Mammary epithelial cell (primary cell): ENCODE measurements at places on chromosomes 13 and 19. TPM values are rescaled to one million over a fixed set of nuclear protein-coding genes. Genes with fewer than 3 reads are reported as not detected.

CDC37 gene
- total RNA-seq, result 114 TPM

DNA sequence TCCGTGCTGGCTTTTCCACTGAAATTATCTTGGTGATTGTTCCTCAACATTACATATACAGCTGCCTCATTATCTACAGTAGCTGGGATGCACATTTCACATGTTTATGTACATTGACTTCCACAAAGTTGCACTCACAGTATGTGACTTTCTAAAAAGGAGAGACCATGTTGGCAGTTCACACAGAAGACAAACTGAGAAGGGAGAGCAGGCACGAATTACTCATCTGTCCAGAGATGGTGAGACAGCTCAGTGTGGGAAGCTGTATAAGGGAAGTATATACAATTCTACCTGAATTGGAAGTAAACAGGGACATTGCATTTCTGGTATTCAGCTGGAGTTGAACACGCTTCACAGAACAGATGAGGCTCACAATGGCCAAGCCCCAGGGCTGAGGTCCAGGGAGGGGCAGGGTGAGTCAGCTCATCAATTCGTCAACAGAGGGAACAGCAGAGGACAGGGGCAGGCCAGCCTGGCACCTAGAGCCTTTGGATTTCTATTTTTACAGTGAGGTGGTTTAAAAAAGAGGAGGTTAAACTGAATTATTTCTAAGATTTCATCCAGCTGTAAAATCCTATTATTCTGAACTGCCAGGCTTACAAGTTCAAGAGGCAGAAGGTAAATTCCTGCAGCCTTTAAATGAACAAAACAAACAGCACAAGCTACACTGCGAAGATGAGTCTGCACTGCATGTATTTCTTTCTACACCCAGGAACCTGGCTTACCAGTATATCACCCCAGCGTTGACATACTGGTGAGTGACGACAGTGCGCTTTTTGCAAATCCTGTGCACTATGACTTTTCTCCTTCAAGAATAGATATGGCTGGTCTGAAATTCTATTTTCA lies 9.8 kb downstream of the PARP4 start:
- DNase-seq, result peak; percentile 86

IGFL1 gene
- 0.67 TPM for total RNA-seq

MATK gene
- total RNA-seq, result not detected in 2 replicates

GRCh38 chr13:24223341-24224231 lies 63.1 kb downstream of the SPATA13 start:
- DNase-seq, result no peak

- DNase-seq, result no peak
Measured at GRCh38 chr19:14502334-14503092, 6.6 kb upstream of the GIPC1 start.

GRCh38 chr13:27354379-27354778 lies 70.0 kb upstream of the GTF3A start:
- no peak for DNase-seq

DNA sequence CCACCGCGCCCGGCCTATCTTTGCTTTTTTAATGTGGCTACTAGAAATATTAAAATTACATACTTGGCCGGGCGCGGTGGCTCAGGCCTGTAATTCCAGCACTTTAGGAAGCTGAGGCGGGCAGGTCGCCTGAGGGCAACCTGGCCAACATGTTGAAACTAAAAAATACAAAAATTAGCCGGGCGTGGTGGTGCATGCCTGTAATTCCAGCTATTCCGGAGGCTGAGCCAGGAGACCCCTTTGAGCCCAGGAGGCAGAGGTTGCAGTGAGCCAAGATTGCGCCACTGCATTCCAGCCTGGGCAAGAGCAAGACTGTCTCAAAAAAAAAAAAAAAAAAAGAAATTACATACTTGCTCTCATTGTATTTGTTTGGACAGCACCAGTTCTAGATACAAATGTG lies 34.8 kb upstream of the DPRX start:
- DNase-seq, result peak; percentile 63

DNA sequence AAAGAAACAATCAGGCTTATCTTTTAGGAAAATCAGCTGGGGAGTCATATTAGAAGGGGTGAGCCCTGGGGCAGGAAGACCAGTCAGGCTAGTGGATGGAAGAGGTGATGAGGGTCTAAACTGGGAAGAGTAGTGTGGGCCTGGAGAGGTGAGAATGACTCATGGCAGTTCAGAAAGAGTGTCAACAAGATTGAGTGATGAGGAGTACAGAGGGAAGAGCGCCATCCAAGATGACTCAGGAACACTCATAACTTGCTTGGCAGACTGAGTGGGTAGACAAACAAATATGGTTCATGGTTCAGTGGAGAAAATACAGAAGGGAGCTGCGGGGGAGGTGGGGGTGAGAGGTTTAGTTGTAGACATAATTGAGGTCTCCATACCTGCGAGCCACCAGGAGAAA lies 17.3 kb upstream of the CLDN10 start:
- DNase-seq, result peak; percentile 94

FBXL12 gene
- 16.3 TPM for total RNA-seq

- peak; percentile 0 for DNase-seq
Measured at GRCh38 chr13:86960876-86961275, 710.3 kb upstream of the SLITRK5 start.

RASL11A gene
- 2.2 TPM for total RNA-seq

GRCh38 chr13:30006246-30006645 lies 155.8 kb upstream of the UBL3 start:
- no peak for DNase-seq

KLK15 gene
- total RNA-seq, result not detected

ANKLE1 gene
- 0.37 and 0.47 TPM in 2 replicates for total RNA-seq

DNA sequence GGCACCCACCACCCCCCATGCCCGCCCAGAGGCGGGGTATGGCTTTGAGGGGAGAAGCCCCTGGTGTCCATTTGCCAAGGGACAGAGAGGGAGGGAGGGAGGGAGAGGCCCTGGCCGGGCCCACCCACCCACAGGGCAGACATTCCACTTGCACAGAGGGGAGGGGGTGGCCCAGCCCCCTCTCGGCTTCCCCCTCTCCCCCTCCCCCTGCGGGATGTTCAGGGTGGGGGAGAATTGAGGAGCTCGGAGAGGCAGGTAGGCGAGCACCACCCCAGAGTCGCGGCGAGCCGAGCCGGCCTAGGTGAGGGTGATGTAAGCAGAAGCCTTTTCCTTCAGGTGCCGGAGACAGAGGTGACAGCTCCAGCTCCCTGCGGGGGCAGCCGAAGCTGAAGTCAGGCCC lies 12.3 kb downstream of the DPF1 start:
- no peak for DNase-seq

DNA sequence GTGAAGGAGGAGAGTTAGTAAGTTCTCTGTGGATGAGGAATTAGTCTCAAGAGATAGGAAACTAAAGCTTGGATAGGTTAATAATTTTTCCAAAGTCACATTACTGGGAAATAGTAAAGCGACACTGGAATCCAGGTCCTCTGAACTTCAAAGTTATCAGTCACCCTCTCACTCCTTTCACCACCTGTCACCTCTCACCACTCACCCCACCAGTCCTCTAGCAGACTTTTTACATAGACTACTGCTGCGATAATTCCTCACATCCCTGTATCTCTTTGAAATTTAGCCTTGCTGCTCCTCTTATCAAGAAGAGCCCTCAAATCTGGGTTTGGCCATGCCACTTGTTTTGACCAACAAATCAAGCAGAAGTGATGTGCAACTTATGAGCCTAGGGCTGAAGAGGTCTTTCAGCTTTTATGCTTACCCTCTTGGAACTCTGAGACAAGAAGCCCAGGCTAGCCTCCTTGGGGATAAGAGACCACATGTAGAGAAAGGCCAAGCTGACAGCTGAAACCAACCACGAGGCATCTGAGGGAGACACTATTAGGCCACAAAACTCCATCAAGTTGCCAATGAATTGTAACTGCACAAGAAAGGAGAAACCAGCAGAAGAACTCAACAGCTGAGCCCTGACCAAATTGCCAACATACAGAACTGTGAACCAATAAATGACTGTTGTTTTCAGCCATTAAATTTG lies 41.2 kb downstream of the STARD13 start:
- DNase-seq, result no peak

KCNK6 gene
- 14.2 TPM for total RNA-seq

- DNase-seq, result no peak
Measured at GRCh38 chr19:49528211-49528771, 488 bp downstream of the RCN3 start.

DNA sequence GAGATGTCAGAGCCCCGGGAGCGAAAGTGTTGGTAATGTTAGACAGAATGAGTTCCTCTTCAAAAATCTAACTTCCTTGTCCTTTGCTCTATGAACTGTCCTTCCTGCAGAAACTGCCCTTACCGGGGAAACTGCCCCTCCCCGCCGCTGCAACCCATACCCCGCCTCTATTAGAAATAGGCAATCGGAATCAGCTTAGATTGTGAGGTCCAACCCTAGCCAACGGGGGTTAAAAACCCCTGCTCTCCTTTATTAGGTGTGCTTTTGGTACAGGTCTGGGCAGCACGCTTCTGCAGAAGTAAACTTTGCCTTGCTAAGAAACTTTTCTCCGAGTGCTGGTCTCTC lies 11.5 kb upstream of the CAPNS1 start:
- DNase-seq, result no peak

DNA sequence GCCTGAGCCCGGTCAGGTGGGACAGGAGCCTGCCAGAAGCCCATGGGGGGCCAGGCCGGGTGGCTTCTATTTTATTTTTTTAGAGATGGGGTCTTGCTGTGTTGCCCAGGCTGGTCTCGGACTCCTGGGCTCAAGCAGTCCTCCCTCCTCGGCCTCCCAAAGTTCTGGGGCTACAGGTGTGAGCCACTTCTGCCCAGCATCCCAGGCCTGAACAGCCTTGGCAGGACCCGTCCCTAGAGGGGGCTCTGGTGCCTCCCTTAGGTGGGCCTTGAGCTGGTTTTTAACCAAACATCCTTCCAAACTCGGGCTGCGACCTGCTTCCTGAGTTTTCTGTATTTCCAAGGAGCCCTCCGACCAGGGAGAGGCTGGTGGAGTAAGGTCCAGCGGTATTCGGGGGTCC lies 10.5 kb downstream of the COMP start:
- DNase-seq, result no peak

DNA sequence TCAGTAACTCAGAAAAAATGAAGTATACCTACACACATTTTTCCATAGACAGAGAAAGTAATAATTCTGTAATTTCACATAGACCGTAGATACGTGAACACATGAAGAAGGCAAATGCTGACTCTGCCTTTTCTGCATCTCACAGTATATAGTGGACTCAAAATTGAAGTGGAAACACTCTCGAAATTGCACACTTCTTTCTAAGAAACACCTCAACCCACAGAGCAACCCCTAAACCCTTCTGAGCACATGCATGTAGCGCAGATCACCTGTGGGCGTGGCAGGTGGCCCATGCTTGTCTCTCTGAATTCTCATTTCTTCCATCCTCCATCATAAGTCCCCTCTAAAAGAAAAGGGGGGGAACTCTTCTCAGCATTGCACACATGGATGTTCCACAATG lies 34.7 kb downstream of the COL4A1 start:
- DNase-seq, result no peak

KLK13 gene
- total RNA-seq, result 0.28 TPM in 1 of 2 replicates, not detected in the other

GRCh38 chr13:113565526-113566226 lies 18.9 kb upstream of the TFDP1 start:
- no peak for DNase-seq

GRCh38 chr13:99093997-99094396 lies 106.7 kb upstream of the UBAC2 start:
- peak; percentile 4 for DNase-seq

IQCN gene
- 0.50 TPM for total RNA-seq

FUZ gene
- 10.8 and 11.9 TPM in 2 replicates for total RNA-seq

DNA sequence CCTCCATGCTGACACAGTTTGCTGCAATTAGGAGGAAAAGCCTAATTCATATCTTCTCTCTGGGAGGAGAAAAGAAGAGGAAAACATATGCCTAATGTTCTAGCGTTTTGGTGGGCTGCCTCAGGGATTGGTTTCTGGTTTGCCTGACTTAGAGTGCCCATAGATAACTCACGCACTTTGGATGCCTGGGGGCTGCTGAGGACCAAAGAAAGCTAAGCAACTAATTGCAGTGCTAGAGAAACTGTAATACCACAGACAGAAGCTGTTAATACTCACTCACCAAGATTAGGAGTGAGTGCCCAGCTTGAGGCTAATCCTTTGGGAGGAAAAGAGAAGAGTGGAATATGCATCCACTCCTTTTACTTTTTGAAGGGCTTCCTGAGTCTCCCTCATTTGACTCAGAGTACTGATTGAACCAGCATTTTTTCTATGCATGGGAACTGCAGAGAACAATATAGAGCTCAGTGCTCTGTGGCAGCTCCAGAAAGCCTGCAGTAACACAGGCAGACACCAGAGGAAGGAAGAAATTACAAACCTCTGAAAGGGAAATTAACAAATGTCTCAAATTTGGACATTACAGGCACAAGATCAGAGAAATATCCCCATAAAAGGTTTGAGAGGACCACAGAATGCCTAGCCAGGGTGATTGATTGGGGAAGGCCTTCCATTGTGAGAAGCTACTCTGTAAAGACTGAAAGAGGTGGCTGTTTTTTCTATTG lies 666.4 kb downstream of the OLFM4 start:
- no peak for DNase-seq

GRCh38 chr13:66111628-66112027 lies 1118.5 kb downstream of the PCDH9 start:
- DNase-seq, result no peak

SPART gene
- 56.0 TPM for total RNA-seq

DNA sequence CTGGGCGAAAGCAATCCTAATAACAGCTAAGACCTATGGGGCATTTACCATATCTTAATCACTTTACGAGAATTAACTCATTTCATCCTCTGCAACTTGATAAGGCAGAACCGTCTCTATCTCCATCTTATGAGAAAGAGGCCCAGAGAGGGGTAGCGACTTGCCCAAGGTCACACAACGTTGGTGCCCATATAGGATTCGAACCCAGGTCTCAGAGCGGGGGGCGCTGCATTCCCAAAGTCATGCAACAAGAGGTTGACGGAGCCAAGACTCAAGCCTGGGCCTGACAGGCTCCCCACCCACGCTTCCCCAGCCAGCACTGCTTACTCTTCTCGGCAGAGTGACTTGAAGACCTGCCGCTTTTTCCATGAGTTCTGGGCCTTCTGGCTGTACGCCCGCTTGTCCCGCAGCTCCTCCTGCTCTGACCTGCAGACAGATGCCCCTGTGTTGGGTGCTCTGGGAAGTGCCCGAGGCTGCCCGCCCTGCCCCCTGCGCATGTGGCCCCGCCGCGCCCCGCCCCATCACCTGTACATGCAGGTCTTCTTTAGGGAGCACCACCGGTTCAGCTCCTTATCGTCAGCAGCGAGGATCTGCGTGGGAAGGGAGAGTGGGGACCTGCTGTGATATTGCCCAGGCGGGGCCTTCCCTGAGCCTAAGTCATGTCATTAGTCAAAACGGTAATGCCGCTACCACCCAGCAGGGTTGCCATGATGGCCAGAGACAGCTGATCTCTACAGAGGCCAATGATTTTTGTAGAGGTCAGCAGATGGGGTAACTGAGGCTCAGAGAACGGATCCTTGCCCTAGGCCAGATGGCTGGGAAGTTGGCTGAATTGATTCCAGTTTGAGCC lies 10.8 kb downstream of the KRI1 start:
- DNase-seq, result peak; percentile 92

DNA sequence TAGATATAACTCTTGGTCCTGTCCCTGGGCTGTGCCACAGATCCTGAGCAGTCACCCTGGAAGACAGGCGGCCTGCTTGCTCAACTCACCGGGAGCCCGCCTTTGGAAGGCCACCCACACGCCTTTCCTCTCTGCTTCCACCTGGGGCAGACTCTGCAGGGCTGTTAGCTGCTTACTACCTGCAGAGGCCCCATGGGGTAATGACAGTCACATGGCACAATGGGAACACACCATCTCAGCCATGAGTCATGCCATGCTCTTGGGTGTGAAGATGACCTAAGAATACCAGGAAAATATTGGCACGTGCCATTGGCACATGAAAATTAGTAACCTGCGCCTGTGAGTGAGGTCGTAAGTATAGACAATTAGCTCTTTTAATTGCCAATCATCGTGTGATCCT lies 108.6 kb downstream of the COL4A2 start:
- DNase-seq, result peak; percentile 78

ZNF837 gene
- 2.3 and 2.6 TPM in 2 replicates for total RNA-seq
